ENCODE measurements at places on chromosomes 6 and 20.

DNA sequence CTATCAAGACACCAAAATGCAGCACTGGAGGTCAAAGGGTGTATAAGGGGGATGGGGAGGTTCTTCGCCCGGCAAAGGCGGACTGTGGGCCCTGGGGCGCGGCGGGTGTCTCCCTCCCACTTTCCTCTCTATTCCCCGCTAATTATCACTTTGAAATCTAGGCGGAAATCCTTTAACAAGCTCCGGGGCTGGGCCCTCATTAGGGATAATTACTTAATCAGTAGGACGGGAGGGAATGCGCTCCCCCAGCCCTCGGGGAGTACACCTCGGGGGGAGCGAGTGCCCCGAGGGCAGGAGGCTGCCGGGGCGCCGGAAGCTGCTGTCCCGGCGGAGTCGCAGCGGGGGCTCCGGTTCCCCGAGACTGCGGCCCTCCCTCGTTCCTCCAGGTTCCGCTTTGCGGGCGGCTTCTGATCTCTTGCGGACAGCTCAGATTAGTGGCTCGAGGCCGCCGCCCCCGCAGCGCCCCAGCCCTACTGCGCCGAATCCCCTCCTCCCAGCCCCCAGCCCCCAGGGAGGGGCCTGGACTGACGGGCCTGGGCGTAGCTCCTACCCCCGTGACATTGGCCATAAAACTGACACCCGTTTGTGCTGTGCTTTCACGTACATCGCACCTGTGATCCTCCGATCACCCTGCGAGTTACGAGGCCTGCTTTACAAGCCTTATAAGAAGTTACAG is 14.7 kb downstream of the MUCL3 start:
- DNase-seq, result no peak

- peak; percentile 9 for DNase-seq
Observed at GRCh38 chr6:5995949-5996713, 10.6 kb downstream of the NRN1 start.

DNA sequence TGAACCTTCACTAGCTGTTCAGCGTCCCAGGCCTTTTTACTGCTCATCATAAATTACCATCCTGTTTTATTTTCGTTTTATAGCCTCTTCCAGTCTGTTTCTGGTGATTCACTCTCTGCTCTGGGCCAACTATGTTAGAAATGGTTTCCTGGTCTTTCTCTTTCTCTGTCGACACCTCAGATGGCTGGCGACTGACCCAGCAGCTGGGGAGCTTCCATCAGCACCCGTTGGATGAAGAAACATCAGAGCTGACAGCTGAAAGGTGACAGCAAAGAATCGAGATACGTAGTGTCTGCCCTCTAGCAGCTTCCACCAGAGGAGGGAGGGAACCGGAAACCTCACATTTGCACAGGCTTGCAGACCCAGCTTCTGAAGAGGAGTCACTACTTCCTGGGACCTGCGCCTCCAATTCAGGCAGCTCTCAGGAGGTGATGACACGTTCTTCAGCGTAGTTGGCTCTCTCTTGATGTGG is 82.9 kb upstream of the MLN start:
- DNase-seq, result no peak

DNA sequence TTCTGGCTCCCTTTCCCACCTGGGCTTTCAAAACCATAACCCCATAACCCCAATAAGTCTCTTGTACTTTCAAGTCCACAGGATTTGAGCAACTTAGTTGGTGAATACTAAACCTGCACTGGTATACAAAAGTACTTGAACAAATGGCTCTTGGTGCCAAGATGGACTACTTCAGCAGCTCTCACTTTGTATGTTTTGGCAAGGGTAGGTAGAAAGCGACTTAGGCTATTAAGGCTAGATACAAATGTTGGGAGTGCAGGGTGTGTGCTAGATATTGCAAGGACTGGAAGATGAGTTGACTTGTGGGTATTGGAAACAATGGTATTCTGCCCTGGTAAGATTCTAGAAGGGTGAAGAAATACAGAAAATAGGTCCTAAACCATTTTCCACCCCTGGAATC is 182.6 kb upstream of the MOCS1 start:
- no peak for DNase-seq

- DNase-seq, result no peak
Observed at GRCh38 chr6:38350942-38351341, 288.8 kb downstream of the BTBD9 start.

GRCh38 chr6:56458324-56458884 is 184.3 kb downstream of the DST start:
- DNase-seq, result no peak

GRCh38 chr6:30091577-30092381 is 16.2 kb upstream of the RNF39 start:
- DNase-seq, result peak; percentile 75

DNA sequence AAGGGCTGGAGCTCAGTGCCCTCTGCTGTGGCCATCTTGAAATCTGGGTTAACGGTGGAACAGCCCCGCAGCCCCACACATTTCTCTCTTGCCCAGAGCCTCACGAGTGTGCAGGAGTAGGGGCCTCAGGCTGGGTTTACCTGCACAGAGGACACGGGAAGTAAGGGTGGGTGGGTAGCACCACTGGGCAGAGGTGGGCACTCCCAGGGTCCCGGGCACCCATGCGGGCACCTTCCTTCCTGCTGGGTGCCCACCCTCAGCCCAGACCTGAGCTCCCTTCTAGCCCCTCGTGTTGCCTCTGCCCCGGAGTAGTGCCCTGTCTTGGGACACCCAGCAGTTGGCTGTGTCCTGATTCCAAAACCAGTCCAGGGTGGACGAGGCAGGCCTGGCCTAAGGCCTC is 11.2 kb downstream of the COL9A3 start:
- no peak for DNase-seq

DNA sequence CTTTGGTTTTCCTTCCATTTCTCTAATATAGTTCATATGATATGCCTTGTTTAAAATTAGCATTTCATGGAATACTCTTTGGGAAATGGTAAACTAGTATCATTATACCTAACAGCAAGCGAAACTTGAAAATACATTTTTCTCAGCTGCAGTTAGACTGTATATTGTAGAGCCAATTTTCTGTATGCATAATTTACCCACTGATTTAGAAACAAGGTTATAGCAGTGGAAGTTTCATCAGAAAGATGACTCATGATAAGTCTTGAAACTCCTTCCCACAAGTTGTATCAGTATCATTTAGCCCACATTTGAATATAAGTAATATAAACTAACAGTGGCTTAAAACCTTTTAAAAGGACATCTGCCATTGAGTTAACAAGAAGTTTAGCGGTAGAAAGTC is 164.8 kb upstream of the BMP5 start:
- DNase-seq, result no peak

DNA sequence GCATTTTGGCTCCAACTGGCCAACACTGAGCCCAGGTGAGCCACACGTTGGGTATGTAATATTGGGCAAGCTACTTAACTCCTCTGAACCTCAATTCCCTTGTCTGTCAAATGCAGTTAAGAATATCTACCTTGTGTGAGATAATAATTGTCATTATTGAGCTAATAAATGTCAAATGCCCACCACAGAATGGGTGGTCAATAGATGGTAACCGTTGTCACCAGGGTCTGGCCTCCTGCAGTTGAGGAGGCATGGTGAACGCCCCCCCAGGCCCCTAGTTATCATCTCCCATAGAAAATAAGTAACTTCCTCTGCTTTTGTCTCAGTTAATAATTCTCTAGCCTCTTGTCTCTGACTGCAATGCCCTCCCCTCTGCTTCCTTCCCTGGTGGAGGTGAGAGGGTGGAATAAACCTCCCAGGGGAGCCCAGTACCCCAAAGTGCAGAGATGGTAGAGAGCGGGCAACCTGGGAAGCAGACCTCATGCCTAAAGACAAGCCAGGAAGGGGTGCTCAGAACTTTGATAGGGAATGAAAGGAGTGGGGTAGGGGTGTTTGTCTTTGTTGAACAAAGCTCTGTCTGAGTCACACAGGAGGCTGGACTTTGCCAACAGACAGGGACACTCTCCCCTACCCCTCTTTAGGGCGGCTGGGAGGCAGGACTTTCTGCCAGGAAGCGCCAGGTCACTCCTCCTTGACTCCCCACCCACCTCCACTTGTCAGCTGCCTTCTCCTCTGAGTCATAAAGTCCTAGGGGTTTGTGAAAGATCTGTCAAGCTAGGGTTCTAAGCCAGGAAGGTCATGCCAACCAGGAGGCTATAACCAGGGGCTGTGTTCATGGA is 1.3 kb upstream of the UNC5CL start:
- no peak for DNase-seq

DNA sequence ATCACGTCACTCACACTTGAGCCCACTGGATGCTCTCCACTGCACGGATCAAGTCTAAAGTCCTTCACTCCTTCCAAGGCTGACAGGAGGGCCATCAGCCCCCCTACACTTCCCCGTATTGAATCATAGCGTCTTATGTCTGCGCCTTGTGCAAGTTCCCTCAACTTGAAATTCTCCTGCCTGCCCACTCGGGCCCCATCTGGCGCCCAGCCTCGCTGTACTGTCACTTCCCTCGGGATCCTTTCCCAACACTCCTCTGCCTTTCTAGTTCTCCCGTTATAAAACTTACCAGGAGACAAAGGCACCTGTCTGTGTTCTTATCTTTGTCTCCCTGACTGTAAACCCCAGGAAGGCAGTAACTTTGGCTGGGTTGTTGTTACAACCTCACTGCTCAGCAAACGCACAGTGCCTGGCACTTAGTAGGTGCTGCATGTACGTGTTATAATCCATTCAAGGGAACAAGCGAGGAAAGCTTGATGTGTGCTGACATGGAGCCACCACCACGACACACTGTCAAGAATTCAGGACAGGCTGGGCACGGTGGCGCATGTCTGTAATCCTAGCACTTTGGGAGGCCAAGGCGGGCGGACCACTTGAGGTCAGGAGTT is 33.8 kb upstream of the ZFAND3 start:
- DNase-seq, result no peak

DNA sequence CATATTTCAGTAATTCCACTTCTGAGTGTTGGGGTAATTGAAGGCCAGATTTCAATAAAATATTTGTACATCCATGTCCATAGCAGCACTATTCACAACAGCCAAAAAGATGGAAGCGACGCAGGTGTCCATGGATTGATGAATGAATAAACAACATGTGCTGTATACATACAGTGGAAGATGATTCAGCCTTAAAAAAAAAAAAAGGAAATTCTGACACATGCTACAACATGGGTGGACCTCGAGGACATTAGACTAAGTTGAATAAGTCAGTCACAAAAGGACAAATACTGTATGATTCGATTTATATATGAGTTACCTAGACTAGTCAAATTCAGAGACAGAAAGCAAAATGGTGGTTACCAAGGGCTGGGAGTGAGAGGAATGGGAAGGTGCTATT is 57.2 kb downstream of the TRAM2 start:
- no peak for DNase-seq

GRCh38 chr6:110523451-110524021 is 47.1 kb upstream of the SLC22A16 start:
- DNase-seq, result no peak

GRCh38 chr6:14977747-14978382 is 268.0 kb upstream of the JARID2 start:
- DNase-seq, result no peak

GRCh38 chr6:108928650-108929049 is 80.4 kb downstream of the ARMC2 start:
- no peak for DNase-seq

DNA sequence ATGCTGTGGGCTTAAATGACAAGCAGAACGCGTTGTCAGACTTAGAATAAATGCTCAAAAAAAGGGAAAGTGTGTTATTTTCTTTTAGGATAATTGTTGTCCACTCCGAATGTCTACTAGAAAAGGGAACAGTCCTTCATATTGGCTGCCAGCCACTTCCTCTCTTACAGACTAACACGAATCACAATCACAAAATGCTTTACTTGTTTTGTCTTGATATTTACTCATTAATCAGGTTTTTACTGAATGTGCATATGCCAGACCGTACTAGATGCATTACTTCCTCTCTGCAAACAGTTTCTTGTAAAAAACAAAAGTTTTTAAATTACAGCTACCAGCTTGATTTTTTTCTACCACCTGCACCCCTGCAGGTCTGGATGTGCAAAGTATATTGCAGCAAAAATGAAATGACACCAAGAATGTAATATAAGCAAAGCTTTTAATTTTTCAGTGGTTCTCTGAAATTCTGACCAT is 821 bp downstream of the DHX35 start:
- no peak for DNase-seq

GRCh38 chr20:2295886-2296515 is at the start of gene TGM3:
Gene TGM3, plus strand, starts transcription at chr20:2296001. Its CDS starts 63 bp downstream, at chr20:2296064.
- no peak for DNase-seq

DNA sequence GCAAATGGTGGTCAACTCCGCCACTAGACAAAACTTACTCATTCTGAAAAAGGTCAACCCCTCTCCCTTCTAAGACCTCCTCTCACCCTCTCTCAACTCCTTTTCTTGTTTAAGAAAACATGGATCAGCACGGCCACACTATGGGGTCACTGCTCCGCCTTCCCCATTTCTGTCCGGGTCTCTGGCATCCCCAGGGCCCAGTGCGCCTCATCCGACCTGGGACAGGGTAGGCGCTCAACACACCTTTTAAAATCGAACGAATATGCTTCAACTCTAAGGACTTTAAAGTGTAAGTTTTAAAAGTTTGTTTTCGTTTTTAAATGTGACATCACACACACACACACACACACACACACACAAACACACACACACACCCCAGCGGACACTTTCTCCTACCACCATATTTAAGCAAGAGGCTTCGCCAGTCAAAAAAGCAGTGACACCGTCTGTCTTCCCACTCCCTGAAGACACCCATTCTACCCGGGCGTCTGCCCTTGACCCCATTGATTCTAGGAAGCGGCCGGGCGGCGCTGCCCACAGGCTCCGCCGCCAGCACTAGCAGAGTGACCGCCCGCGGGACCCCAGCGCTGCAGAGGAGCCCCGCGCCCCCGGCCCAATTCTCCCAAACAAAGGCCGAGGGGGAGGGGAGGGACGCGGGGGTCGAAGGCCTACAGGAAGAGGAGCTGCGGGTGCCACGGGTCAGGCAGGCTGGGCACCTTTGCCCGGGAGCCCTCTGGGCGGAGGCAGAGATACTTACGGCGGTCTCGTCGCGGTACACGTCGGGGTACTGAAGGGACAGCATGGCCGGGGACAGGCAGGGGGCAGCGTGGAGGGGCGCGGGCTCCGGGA is 568 bp downstream of the PREP start:
- DNase-seq, result no peak
